ENCODE measurements at places on chromosomes 6 and 20.
A peak's percentile ranks its signal among the peaks of the same experiment; 100 is the strongest.

GRCh38 chr6:29531668-29532067 is 27.9 kb downstream of the UBD start:
- no peak for DNase-seq

- no peak for DNase-seq
Measured at GRCh38 chr6:21357262-21357661, 236.3 kb upstream of the SOX4 start.

DNA sequence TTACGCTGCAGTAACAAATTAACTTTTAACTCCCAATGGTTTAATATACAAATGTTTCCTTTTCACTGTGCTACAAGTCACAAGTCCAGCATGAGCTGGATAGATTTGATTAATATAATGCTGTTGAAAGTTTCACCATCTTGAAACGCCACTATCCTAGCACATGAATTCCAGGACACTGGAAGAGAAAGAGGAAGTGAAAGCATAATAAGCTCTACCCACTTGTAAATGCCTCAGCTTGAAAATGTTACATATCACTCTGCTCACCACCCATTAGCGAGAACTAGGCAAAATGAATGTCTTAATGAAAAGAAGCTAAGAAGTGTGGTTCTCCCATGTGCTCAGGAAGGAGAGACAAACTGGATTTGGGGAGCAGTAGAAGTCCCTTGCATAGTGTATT is 46.9 kb downstream of the PCSK2 start:
- no peak for DNase-seq

GRCh38 chr6:135832166-135832565 is 19.3 kb upstream of the PDE7B start:
- no peak for DNase-seq

- no peak for DNase-seq
Measured at GRCh38 chr20:3158968-3159431, 665 bp downstream of the FASTKD5 start.

DNA sequence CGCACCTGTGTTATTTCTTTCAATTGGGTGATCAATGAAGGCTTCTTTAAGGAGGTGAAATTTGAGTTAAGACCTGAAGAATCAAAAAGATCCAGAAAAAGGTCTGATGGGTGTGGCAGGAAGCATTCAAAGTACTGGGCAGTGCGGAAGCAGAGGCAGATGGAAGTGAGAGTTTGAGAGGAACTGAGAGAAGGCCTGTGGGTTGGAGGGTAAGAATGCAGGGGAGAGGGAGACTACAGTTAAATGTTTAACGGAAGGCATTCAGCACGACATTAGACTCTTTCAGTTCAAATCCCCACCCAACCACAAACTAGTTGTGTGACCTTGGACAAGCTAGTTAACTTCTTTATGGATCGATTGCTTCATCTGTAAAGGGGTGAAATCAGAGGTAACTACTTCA is 50.5 kb upstream of the GCM1 start:
- DNase-seq = no peak

DNA sequence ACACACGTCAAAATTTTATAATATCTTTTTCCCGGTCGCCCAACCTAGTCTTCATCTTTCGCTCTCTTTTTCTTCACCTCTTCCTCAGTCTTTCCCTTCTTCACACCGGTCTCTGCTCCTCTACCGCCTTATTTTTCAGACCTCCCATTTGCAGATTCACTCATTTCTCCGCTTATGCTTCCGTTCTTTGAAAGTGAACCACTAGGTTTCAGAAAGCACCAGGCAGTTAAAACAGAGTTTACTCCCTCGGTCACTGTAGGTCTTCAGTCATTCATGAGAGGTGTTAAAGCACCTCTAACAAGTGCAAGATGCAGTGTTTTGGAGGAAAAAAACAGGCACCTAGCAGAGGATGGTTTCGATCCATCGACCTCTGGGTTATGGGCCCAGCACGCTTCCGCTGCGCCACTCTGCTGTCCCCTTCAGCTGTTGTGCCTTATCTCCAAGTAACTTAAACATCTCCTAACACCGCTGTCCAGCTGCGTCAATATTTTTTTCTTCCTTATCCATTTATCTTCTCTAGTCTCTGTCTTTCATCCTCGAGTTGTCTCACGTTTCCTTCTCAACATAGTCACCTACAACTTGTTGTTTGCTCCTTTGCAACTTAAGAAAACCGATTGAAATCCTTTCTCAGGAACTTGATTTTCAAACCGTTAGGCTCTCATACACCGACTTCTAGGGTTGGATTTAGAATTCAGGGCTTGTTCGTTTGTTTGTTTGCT is 119.7 kb upstream of the ZNF184 start:
- peak; percentile 94 for DNase-seq

- no peak for DNase-seq
Measured at GRCh38 chr6:111423055-111423633, 59.9 kb downstream of the REV3L start.

- DNase-seq = no peak
Measured at GRCh38 chr6:114712129-114712662, 369.4 kb upstream of the HS3ST5 start.

DNA sequence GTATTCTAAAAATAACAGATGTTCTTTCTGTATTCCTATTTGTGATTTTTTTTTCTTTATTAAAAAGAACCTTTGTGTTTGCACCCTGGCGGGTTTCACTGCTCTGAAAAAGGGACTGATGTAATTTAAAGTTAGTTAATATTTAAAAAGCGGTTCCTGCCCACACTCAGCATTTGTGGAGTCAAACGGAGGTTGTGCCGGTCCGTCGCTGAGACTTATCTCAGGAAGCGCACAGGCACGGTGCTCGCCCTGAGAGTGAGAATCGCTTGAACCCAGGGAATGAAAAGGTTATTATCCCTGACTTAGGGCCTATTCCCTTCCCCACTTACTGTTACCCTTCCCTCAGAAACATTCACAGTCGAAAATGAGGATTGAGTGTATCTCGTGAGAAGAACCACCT is 366.7 kb downstream of the THBS2 start:
- no peak for DNase-seq

DNA sequence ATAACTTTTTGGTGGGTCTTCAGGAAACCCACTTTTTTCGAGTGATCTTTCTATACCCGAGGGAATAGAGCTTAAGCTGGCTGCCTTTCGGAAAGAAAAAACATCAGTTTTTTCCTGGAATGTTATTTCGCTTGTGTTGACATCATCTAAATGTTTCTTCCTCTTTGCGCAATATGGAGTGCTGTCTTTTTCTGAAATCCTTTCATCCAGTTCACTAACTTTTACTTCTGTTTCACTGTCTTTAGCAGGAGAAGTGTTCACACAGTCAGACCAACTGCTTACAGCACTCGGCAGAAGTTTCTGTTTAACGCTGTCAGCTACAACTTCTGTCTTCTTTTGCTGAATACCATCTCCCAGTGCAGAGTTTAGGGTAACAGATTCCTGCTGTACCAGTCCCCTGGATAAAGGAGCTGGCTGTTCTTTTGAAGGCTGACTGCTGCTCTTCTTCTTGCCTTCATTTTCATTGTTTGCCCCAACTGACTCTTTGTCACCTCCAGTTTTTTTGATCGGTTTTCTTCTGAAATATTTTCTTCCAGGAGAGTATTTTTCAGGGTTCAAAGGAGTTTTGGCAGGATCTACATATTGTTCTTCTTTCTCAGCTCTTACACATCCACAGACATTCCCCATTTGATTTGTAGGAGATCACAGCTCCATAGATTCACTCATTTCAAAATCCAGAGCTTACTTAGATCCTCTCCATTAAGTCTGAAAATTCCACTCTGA is 50.0 kb upstream of the DST start:
- DNase-seq = no peak

- no peak for DNase-seq
Measured at GRCh38 chr20:50333812-50334211, 143.2 kb downstream of the CEBPB start.

GRCh38 chr6:157861184-157861583 is 38.1 kb downstream of the SNX9 start:
- no peak for DNase-seq

DNA sequence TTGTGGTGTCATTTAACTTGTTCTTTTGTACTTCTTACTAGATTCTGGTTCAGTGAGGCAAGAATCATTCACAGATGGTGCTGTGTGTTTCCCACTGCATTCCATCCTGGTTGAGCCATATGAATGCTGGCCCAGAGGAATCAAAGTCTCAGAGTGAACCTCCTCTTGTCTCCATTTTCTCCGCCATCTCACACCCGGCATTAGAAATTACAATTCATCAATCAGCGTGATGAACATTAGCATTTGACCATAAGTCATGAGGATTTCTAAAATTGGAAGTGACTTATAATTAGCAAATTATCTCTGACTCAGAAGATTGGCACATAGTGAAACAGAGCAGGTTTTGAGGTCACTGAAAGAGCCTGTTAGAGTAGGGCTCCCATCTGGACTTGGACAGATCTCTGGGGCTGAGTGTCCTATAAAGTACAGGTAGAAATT is 25.2 kb downstream of the TNFAIP3 start:
- DNase-seq = no peak

GRCh38 chr6:138297761-138298298 is 79.5 kb upstream of the PBOV1 start:
- no peak for DNase-seq

- DNase-seq = no peak
Measured at GRCh38 chr20:13839421-13840092, 54.7 kb downstream of the NDUFAF5 start.

DNA sequence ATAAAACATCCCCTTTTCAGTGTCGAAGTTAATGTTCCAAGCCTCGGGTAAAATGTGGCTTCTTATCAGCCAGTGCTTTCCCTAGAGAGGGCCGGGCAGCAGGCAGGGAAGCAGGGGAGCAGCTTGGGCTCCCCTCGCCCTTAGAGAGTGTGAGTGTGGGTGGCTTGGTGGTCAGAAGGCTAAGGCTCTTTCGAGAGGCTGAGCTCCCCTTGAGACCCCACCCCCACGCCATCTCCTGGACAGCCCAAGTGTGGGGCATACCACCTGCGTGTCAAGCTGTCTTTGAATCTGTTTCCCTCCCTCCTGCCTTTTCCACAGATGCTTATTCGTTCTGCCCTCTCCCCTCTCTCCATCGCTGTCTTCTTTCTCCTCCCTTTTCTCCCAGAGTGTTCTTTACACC is 95.1 kb upstream of the FOXP4 start:
- no peak for DNase-seq

- no peak for DNase-seq
Measured at GRCh38 chr20:10707068-10707467, 33.3 kb upstream of the JAG1 start.

GRCh38 chr6:36927691-36928546 is 26.6 kb upstream of the PI16 start:
- no peak for DNase-seq

DNA sequence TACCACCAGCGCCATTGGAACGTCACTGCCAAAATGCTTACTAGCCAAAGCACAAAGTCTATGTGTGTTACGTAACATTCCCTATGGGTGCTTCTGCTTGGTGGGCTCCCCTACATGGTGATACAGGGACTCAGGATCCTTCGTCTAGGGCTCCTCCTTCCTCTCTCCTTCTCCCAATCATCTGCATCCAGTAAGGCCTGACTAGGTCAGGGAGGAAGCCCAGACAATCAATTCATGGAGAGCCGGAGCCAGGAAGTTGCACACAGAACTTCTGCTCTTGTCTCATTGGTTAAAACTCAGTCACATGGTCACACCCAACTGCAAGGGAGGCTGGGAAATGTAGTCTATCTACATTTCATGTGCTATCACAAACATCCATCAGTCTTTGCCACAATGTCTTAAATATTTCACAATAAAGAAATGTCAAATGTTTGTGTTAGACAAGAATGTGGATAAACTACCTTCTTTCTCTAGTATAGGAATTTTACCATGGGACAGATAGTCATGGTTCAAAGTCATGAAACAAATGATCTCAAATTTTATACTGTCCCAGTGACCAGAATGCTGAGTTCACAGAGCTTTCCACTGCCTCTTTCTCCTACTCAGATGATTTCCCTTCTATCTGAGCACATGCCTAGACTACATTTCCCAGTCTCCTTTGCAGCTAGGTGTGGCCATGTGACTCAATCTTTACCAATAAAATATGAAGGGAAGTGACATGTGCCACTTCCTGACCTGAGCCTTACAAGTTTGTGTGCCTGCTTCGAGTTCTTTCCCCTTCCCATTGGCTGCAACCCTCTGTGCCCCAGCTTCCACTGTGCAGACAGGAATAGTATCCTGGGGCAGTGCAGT is 9.3 kb upstream of the KCNK15 start:
- DNase-seq = peak; percentile 60

GRCh38 chr20:36097337-36098151 is 57.0 kb upstream of the EPB41L1 start:
- DNase-seq = no peak

DNA sequence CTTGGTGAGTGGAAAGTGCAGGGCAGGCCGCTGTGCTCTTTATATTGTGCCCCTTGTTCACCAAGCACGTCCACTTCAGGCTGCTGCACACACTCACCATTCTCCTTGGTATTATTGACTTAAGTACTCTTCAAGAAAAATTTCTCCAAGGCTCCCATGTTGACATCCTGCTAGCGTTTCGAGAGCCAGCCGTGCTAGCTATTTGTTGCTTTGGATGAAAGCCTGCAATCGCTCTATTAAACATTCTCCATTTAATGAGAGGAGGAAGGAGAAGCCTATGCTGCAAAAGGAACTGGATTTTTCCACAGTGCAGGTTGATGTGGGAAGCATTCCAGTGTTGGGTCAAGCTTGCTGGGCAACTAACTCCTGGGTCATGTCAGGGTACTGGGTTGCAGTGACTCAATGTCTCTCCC is 113.5 kb downstream of the CD83 start:
- DNase-seq = no peak

- no peak for DNase-seq
Measured at GRCh38 chr20:56572172-56572571, 39.1 kb downstream of the FAM209B start.

DNA sequence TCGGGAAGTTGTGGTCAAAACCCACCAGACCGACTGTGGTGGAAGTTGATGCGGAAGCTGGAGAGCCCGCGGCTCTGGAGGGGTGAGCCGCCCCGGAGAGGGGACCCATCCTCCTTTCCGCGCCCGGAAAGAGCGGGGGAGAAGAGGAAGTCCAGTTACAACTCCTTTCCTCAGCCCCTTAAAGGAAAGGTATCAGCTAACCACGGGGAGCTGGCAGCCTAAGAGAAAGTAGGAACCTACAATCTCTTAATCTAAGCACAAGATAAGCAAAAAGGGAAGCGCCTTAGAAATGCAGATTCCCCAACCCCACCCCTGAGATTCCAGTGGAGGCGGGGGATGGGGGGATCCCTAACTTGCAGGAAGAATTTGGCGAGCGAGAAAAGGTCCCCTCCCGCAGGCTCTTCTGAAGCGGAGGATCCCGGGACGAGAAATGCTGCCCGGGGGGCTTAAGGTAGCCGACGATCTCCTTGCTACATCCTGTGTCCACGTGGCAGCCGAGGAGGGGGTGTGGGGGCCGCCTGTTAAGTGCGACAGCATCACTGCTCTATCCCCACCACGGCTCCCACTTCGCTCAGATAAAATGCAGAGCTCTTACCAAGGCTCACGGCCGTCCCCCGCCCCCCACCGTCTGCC is 87.5 kb downstream of the ZFP64 start:
- DNase-seq = no peak
